Colonic mucosa (tissue), 4 donors: ENCODE measurements at places on chromosomes 5 and 9. TPM values are rescaled to one million over a fixed set of nuclear protein-coding genes. Genes with fewer than 3 reads are reported as not detected.

GRCh38 chr5:128773378-128773777 is 191.9 kb upstream of the SLC27A6 start:
- no peak for DNase-seq
- no peaks in the 10 kb centered on the region for H3K27me3 ChIP-seq
- H3K4me3 ChIP-seq, result no peak overlapping the region
- H3K27ac ChIP-seq, result no peak overlapping the region
- H3K36me3 ChIP-seq, result no peaks in the 10 kb centered on the region

GRCh38 chr5:133453831-133454230 is 158.5 kb downstream of the FSTL4 start:
- no peaks in the 10 kb centered on the region for H3K27me3 ChIP-seq
- H3K4me3 ChIP-seq, result no peak overlapping the region
- no peak for DNase-seq
- no peak overlapping the region for H3K27ac ChIP-seq

- H3K27me3 ChIP-seq, result no peaks in the 10 kb centered on the region
- peak overlapping the region; percentile 67 for H3K27ac ChIP-seq
- DNase-seq, result peak; percentile 84
These were observed 220.4 kb downstream of the ARRDC3 start for GRCh38 chr5:91162534-91163381.

DNA sequence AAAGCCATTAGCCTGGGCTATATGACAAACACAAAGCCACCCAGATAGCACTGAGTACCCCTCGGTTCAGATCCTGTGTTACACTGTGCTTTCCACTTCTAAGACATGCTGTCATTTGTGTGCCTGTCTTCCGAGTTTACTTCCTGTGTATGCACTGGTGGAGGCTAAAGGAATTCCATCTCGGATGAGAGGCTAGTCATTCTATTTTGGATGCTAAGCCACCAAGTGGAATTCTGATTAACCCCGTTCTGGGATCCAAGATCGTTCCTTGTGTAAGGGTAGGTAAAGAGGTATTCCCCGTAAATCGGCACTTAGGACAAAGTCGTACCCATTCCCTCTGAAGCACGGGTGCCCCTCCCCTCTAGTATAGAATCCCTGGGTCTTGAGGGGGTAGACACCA is 8.7 kb downstream of the PROP1 start:
- H3K4me1 ChIP-seq, result no peaks in the 10 kb centered on the region
- no peak for DNase-seq
- no peak overlapping the region for H3K27ac ChIP-seq
- H3K4me3 ChIP-seq, result no peak overlapping the region

GRCh38 chr9:94250456-94250855 is 8.6 kb upstream of the ZNF169 start:
- H3K4me1 ChIP-seq, result no peaks in the 10 kb centered on the region
- no peak overlapping the region for H3K4me3 ChIP-seq
- H3K27me3 ChIP-seq, result no peaks in the 10 kb centered on the region
- H3K27ac ChIP-seq, result no peak overlapping the region
- DNase-seq, result no peak

DNA sequence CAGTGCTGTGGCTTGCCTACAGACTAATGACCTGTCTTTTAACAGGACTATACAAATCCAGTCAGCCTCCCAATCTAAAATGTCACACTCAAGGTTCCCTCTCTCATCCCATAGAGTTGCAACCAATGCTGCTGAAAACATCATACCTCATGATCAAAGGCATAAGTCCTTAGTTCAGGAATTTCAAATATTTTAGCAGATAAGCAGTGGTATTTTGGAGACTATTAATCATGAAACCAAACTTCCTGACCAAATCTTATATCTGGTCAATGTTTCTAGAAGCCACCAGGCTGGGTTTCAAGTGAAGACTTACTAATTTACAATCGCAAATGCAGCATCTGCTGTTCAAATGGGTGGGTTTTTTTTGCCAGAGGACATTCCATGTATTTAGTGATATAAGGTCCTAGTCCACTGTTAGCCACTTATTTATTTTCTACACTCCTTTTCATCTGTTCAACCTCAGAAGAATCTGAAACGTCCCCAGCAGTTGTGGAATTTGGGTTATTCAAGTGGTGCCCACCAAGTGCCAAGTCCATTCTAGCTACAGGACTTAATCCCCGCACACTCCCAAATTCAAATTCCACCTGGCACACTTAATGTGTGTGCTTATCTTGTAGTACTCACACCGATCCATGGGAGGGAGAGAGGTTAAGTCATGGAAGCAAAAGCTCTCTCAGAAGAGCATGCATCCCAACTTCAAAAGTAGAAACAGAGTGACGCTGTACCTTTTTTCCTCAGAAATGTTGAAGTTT is 5.8 kb downstream of the TAS2R1 start:
- no peak overlapping the region for H3K27ac ChIP-seq
- H3K4me3 ChIP-seq, result no peak overlapping the region
- DNase-seq, result no peak

DNA sequence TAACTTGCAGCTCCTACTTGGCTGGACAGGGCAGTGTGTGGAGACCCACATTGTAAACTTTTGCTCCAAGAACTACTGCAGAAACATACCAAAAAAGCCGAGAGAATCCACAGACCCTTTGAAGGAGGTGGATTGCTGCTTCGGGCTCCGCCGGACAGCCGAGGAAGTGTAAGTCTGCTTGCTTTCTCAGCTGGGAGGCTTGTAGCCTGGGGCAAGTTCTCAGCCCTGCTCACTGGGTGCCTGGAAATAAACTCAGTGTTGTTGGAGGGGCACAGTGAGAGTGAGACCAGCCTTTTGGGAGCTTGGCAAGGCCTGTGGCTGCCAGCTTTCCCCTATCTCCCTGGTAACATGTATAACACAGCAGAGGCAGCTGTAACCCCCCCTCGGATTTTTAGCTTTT is 215.6 kb downstream of the SYK start:
- DNase-seq, result no peak
- H3K36me3 ChIP-seq, result no peaks in the 10 kb centered on the region

DNA sequence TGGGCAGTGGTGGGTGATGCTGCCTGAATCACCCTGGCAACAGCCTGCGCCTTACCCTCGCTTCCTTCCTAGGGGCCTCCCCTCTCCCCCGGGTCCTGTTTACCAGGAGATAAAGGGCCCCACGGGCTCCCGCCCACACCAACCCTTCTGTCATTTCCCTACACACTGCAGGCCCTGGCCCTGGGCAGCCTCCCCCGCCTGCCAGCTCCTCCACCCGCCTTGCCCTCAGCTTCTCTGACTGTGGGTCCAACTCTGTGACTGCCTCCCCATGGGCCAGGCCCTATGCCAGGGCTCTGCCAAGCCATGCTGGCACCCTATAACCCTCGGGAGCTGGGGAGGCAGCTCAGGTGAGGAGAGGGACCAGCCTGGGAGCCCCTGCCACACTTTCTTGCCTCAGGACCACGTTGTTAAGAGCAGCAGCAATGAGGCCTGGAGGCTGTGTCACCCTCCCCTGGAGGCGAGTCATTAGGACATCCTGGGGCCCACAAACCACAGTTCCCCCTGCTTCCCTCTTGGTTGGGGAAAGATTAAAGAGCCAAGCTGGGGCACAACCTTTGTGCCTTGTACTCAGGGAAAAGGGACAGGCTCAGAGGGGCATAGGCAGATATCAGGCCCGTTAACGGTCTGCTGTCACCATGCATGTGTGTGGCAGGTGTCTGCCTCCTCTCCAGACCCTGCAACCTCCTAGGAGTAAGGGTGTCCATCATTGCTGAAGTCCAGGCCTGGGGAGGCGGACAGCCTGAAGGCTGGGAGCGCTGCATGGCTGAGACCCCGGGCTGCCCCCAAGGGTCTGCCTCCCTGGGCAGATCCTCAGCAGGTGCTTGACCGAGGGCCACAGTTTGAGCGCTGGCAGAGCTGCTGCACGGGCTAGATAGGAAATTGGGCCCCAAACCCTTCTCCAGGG is 2.8 kb downstream of the MGAT4B start:
- peak overlapping the region; percentile 99 for H3K27ac ChIP-seq
- no peaks in the 10 kb centered on the region for H3K27me3 ChIP-seq
- peak overlapping the region; percentile 5 for H3K4me3 ChIP-seq
- H3K4me1 ChIP-seq, result peaks cover 39% of the 10 kb centered on the region
- peak; percentile 33 for DNase-seq

GRCh38 chr5:76114179-76114851 is 31.1 kb downstream of the SV2C start:
- peak; percentile 92 for DNase-seq
- no peak overlapping the region for H3K4me3 ChIP-seq
- H3K4me1 ChIP-seq, result no peaks in the 10 kb centered on the region
- no peaks in the 10 kb centered on the region for H3K27me3 ChIP-seq
- no peaks in the 10 kb centered on the region for H3K36me3 ChIP-seq

DNA sequence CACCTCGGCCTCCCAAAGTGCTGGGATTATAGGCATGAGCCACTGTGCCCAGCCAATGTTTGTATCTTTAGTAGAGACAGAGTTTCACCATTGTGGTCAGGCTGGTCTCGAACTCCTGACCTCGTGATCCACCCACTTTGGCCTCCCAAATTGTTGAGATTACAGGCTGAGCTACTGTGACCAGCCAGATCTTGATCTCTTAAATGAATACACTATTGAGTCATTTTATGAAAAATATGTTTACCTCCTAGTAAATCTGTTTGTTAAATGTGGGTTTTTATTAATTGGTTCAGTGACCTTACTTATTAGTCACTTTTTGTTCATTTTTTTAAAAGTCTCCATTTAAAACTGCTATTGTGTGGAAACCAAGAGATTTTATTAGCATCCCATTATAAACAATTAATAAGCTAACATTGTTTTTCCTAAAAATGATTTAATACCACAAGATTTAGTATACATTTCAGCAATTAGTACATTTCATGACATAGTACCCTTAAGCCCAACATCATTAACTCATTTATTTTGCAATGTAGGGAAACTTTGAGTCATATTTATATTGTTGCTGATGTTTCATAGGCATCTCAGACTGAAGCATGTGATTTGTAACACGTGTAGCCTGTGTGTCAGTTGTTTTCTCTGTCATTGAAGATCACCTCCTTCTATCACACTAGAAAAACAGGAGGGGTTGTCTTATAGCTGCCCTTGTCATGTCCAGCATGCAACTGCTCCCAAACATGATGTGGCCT is 261.2 kb downstream of the TAF11L14 start:
- no peaks in the 10 kb centered on the region for H3K36me3 ChIP-seq
- H3K27ac ChIP-seq, result no peak overlapping the region
- no peak for DNase-seq

Gene ZBTB26
- 6.5 TPM for total RNA-seq

Gene RPS23
- 1,277 TPM for total RNA-seq

Gene CACNA1B
- total RNA-seq, result 0.19 TPM

Gene ANKRD31
- total RNA-seq, result 0.05 TPM

Gene ABLIM3
- 2.3 TPM for total RNA-seq

Gene FAM221B
- not detected for total RNA-seq

Gene GKAP1
- total RNA-seq, result 3.7 TPM

Gene TMC1
- 0.42 TPM for total RNA-seq

Gene NR6A1
- total RNA-seq, result 4.8 TPM

Gene PCDHA10
- 0.07 TPM for total RNA-seq
